ENCODE measurements at places on chromosomes 5 and 9. TPM values are rescaled to one million over a fixed set of nuclear protein-coding genes. Genes with fewer than 3 reads are reported as not detected.
A peak's percentile ranks its signal among the peaks of the same experiment; 100 is the strongest.

F2RL1 gene
- total RNA-seq = 48.9 TPM

PDE6A gene
- total RNA-seq = not detected

OTULINL gene
- total RNA-seq = 9.9 TPM

ISL1 gene
- not detected for total RNA-seq

MIGA2 gene
- total RNA-seq = 67.3 TPM

EDIL3 gene
- 60.1 TPM for total RNA-seq

MTMR12 gene
- total RNA-seq = 40.8 TPM

ARL14EPL gene
- total RNA-seq = not detected

SPINK1 gene
- total RNA-seq = 234 TPM

PTPDC1 gene
- total RNA-seq = 4.6 TPM

ANKDD1B gene
- total RNA-seq = 0.43 TPM

- no peak for DNase-seq
Measured at GRCh38 chr5:52760695-52761366, 26.9 kb upstream of the ITGA1 start.

GRCh38 chr5:150139334-150139733, 16.3 kb downstream of the PDGFRB start:
- no peak for DNase-seq

- no peak for DNase-seq
Measured at GRCh38 chr9:87513161-87513560, 15.5 kb downstream of the DAPK1 start.

- no peak for DNase-seq
Measured at GRCh38 chr5:158511454-158511853, 588.3 kb downstream of the EBF1 start.

GRCh38 chr5:109652096-109652495, 37.6 kb upstream of the MAN2A1 start:
- DNase-seq = no peak

DNA sequence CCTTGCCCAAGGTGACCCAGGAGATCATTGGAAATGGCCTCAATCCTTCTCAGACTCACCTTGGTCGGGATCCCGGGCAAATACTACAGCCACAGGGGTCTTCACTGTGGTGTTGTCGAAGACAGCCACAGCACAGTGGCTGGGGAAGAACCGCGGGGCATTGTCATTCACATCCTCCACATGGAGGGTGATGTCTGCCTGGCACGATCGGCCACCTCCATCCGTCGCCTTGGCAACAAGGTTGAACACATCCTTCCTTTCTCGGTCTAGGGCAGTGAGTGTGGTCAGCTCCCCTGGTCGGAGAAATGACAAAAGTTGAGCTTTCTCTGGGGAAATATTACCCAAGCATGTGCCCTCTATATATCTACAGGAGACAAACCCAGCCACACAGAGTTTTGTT, 56.8 kb downstream of the FAT2 start:
- no peak for DNase-seq

GRCh38 chr9:93264338-93265125, 80.6 kb downstream of the WNK2 start:
- peak; percentile 8 for DNase-seq

GRCh38 chr5:160463740-160464465, 42.2 kb downstream of the PTTG1 start:
- DNase-seq = no peak

GRCh38 chr5:141338538-141339306, at the start of gene PCDHGA2:
PCDHGA2 (plus strand) TSS chr5:141338760.
- DNase-seq = no peak

GRCh38 chr5:77816686-77817085, 40.5 kb upstream of the TBCA start:
- DNase-seq = no peak

DNA sequence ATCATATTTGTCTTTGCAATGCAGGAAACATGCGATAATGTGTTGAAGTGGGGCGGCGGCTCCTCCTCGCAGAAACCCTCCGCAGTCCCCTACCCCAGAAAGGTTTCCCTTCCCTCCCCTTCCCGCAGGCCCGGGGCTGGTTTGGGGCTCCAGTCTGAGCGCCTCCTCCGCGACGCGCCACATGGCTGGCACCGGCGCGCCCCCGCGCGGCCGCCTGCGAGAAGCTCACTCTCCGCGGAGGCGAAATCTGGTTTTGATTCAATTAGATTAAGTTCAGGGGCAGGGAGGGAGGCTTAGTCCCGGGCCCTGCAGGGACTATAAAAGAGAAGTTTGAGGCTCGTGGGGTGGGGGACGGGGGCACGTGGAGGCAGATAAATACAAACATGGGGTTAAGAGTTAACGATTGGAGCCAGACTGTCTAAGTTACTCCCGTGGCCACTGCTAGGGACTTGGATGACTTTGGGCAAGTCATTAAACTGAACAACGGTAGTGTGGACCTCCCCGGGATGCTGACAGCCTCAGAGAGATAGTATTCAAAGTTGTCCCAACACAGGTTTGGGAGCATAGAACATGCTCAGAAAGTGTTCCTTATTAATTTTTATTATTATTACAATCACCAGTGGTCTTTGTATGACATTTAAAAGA, 69.4 kb downstream of the MSX2 start:
- DNase-seq = peak; percentile 23

DNA sequence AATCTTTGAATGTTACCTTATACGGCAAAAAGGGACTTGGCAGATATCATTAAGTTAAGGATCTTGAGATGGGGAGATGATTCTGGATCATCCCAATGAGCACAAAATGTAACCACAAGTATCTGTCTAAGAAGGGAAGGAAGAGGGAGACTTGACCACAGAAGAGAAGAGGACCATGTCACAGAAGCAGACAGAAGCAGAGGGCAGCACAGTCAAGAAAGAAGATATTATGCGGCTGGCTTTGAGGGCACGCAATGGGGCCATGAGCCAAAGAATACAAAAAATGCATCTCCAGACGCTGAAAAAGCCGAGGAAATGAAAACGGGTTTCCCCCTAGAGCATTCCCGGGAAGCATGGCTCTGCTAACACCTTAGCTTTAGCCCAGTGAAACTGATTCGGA, 225.3 kb downstream of the NR2F1-AS1 start:
- no peak for DNase-seq

GRCh38 chr9:127066060-127066850, 56.2 kb downstream of the ANGPTL2 start:
- DNase-seq = no peak

- no peak for DNase-seq
Measured at GRCh38 chr9:137738703-137739102, 119.9 kb downstream of the EHMT1 start.
